Stimulated activated CD8-positive, alpha-beta memory T cell treated with anti-CD3 and anti-CD28 coated beads, Interleukin-12 subunit alpha, Interleukin-12 subunit beta, amount 100 ng/mL, for 4 hours (primary cell): ENCODE measurements at places on chromosomes 7 and 10.

DNA sequence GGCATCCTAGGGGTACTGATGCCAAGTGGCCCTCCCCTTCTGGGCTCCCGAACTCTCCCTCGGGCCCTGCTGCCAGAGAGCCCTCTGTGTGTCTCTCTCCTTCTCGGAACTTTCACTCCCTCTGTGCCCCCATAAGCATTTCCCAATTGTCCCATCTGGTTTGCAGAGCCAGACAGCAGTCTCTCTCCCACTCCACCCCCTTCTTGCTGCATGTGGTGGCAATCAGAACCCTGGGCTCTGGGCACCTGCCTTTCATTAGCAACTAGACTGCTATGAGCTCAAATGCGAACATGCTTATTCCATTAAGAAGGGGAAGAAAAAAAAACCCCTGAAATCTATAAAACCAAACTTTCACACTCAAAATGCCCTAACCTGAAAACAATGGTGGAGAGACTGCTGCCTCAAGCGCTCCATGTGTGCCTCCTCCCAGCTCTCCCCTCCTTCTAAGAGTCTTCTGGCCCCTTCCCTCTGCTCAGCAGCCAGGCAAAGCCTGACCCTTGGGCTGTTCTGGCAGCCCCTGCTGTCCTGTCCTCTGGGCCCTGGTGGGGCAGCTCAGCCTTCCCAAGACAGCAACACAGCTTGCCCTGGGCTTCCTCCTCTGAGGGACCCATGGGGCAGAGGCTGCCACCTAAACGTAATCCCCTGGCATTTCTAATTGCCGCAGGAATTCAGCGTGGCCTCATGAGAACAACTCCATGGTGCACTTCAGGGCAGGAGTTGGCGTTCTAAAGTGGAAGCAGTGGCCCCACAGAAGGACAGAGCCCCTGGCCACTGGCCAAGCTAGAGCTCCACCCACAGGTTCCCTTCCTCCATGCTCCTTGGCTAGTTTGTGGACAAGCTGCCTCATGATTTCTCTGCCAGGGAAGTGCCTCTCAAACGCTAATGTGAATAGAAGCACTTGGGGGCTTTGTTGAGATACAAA lies 415.4 kb downstream of the PLXNA4 start:
- DNase-seq = no peak

GRCh38 chr7:45598886-45599520 lies 24.8 kb downstream of the ADCY1 start:
- no peak for DNase-seq

GRCh38 chr7:133828906-133829305 lies 298.2 kb upstream of the LRGUK start:
- DNase-seq = no peak

DNA sequence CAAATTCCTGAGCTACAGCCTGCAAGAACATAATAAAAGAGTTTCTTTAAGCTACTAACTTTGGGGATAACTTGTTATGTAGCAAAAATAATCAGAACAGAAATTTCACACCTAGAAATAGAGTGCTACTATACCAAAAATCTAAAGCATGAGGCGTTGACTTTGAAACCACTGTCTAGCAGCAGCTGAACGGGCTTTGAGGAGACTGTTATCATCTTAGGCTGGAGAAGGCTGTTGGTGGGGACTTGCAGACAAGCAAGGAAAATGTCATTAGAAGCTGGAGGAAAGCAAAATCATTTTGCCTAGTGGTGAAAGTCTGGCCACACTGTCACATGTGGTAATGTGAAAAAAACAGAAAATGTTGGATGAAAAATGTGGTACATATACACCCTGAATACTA lies 48.4 kb upstream of the ST8SIA6 start:
- DNase-seq = no peak

- no peak for DNase-seq
Measured at GRCh38 chr10:82738592-82738991, 863.6 kb downstream of the NRG3 start.

DNA sequence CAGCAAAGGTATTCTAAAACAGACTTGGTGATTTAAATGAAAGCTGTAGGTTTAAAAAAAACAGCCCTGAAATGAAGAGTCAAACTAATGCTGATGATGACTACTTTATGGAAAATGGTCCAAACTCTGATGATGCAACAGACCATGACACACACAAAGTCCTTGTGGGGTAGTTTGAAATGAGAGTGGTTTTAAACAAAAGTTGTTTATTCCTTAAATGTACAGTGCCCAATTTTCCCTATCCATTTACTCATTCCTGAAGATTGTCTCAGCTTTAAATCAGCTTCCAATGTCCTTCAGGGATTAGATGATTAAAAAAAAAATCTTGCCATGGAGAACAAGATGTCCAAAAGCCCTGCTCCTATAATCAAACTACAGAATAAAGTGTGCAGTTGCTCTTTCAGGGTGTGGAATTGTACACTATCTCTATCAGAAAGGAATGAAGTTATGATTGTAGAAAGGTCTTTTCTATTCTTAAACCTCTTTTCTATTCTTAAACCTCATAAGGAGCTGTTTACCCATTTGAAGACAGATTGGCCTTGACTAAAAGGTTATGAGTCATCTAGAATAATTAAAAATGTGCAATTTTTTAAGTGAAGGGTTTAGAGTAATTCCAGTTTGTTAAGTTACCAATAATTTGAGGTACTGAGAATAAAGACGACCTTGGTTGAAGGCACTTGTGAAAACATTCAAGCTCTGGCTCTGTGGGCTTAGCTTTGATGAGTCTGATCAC lies 70.2 kb upstream of the ITGA8 start:
- DNase-seq = no peak

GRCh38 chr10:121823993-121824463 lies 103.8 kb downstream of the ATE1 start:
- DNase-seq = no peak

DNA sequence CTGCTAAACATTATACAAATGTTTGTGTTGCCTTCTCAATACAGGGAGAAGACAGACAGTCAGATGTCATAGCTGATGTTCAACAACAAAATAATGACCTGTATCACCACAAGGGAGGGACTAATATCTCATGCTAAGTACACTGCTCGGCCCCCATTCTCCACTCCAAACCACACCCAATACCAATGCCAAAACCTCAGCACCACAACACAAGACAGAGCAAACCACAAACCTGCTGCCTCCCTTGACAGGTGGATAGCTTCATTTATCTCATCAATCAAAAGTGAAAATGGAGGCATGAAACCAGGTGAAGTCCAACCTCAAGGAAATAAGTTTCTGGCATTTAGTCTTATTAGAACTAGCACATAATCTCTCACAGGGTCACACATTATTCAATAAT lies 109.5 kb downstream of the PARD3 start:
- DNase-seq = no peak

DNA sequence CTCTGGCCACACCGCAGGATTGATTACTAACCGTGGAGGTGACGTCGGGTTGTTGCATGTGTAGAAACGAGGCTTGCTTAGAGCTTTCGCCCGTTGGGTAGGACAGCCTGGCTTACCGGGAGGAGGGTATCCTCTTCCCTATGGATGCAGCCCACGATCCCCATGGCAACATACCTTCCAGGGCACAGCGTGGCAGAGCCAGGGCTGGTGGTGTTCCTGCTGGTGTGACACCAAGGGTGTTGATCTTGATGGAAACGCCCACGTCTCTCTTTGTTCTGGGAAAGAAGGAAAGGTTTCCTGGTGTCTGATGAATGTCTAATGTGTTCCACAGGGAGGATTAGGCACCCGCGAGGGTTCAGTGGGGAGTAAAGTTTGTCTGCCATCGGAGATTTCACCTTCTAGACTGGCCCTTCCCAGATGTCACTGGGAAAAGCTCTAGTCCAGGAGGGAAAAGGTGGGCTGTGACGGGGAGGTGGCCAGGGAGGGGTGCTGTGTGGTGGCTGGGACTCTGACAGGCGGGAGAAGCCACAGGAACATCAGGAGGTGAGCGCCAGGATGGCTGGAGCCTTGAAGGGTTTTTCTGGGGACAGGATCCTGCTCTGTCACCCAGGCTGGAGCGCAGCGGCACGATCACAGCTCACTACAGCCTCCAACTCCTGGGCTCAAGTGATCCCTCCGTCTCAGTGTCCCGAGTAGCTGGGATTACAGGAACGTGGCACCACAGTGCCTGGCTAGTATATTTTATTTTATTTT lies 102.1 kb downstream of the CUX1 start:
- no peak for DNase-seq

DNA sequence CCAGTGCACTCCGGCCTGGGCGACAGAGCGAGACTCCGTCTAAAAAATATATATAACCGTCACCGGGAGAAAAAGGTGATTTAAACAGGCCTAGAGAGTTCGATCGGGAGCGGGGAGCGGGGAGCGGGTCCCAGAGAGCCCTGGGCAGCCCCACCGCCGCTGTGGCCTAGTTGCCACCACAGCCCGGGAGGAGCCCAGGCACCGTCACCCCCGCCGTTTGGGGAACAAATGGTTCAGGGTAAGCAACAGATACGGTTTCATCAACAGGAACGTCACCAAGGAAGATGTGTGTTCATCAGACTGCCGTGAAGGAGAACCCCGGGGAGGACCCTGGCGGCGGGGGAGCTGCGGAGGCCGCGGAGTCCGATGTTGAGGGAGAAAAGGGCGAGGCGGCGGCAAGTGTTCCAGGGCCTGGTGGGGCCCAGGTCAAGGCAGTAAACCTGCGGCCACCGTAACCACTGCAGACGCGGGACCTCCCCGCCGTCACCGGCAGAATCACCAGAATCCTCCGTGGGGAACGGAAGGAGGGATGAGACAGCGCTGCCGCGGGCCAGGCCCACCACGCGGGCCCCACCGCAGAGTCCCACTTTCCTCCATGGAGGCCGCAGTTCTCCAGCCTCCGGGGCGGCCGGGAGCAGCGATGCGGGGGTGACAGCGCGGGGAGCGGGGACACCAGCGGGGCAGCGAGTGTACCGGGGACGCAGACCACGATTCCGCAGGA lies 103.4 kb downstream of the GALNT11 start:
- DNase-seq = no peak

DNA sequence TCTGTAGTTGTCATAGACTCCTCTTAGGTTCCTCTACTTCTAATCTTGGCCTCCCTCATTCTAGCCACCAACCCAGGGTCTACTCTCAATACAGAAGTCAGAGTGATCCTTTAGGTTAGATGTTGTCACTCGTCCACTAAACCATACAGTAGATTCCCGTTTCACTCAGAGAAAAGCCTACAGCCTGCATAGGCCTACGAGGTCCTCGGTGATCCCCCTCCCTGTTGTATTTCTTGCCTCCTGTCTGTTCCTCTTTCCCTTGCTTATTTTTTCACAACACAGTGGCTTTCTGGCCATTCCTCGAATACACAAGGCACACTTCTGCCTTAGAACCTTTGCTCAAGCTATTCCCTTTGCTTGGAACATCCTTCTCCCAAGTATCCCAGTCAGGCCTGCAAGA lies 183.0 kb upstream of the PRSS1 start:
- DNase-seq = no peak

GRCh38 chr7:47941136-47941844 lies 7.0 kb downstream of the PKD1L1 start:
- no peak for DNase-seq

GRCh38 chr10:7421526-7421925 lies 10.7 kb upstream of the SFMBT2 start:
- DNase-seq = no peak

DNA sequence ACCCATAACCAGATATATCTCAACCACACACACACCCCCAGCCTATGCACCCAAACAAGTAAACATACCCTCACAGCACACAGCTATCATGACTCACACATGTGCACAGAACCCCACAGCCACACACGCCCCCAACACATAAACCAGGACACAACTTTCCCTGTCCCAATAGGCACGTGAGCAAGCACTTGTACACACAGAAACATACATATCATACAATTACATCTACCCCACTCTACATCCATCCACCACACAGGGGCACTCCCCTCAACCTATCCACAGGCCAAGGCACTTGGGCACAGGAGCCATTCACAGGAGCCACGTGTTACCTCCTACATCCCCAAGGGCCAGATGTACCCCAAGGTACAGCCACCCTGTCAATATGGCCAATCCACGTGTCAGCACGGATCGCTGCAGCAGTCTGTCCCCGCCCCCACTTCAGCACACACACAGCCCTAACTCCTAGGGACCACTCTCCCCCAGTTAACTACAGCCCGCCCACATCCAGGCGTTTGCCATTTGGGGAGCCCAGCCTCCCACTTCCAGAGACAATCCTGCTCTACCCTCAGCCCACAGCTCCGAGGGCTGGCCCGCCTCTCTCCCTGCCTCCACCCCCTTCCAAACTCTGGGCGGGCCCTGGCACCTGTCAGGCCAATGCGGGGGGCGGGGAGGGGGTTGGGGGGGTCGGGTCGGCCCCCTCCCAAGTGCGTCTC lies 163.5 kb downstream of the SH3PXD2A start:
- no peak for DNase-seq

DNA sequence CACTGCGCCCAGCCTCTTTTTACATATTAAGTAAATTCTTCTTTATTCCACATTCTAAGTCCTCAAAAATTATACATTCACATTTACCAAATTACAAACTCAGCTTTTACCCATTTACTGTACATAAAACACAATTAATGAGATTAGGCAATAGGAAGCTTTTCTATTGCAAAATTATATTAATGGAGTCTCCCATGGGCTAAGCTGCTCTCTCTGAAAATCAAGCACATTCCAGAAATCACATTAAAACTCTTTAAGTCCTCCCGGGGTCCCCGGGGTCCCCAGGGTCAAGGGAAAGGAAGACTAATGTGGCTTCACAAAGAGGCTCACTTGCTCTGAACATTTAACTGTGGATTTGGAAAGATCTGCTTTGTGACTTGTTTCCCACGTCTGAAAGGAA lies 127.4 kb upstream of the KMT2E start:
- no peak for DNase-seq

DNA sequence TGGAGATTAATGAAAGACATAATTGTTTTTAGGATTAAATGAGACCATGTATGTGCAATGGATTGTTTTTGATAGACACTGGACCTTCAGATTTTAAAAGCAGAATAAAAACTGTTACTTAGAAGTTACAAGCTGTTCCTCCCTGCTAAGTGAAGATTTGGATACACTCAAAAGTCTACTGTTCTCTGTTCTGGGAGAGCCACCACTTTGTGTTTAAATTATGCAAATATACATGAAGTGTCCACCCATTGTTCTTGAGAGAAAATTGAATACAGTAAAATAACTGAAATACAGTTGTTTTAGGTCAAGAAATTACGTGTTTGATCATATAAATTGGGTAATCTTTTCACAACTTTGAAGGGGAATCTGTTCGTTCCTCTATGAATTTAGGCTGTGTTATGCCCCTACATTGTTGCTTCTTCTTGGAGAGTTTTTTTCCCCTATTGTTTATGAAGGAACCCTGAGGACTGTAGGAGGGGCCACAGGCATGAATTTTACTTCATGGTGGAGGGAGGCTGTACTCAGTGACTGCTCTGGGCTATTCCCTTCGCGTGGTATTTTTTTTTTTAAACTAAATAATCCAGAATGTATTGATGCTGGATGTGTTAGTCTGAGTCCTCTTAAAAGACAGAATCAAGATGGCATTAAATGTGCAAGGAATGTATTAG lies 18.6 kb upstream of the VCL start:
- no peak for DNase-seq

DNA sequence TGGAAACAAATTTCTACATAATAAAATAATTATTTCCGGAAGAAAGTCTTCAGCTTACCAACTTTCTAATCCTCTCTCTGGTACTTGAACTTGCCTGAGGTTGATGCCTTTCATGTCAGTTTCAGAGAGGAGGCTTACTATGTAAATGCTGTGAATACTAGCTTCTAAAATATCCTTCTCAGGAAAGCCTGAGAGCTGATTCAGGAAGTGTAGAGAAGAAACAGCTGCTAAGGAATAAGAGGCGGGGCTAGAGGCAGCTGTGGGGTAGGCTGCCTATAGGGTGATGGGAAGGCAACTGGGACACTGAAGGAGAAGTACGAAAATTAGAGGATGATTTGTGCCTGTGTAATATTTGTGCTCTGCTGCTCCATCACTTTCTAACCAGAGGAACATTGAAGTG lies 69.3 kb downstream of the AVL9 start:
- no peak for DNase-seq

- no peak for DNase-seq
Measured at GRCh38 chr7:149494738-149495368, 2.8 kb downstream of the ZNF746 start.
